Upper lobe of left lung (tissue), 6 donors: ENCODE measurements at places on chromosomes 7 and 10.

DNA sequence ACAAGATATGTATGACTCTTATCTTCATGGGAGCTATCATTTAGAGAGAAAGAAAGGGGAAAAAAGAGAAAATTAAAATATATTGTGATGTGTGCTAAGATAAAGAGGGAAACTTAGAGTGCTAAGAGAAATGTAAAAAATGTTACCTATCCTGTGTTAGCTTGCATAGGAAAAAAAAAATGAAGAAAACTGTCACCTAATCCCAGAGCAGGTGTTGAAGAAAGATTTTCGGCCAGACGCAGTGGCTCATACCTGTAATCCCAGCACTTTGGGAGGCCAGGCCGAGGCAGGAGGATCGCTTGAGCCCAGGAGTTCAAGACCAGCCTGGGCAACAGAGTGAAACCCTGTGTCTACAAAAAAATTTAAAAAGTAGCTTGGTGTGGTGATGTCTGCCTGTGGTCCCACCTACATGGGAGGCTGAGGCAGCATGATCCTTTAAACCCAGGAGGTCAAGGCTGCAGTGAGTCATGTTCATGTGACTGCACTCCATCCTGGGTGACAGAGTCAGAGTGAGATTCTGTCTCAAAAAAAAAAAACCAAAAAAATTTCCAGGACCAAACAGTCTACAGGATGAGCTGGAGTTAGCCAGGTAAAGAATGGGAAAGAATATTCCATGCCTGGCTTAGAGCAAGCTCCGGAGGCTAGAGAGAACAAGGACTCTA lies 2.4 kb upstream of the MKLN1 start:
- no peaks in the 10 kb centered on the region for H3K27me3 ChIP-seq
- no peak overlapping the region for H3K27ac ChIP-seq
- H3K4me1 ChIP-seq = peaks cover 19% of the 10 kb centered on the region

DNA sequence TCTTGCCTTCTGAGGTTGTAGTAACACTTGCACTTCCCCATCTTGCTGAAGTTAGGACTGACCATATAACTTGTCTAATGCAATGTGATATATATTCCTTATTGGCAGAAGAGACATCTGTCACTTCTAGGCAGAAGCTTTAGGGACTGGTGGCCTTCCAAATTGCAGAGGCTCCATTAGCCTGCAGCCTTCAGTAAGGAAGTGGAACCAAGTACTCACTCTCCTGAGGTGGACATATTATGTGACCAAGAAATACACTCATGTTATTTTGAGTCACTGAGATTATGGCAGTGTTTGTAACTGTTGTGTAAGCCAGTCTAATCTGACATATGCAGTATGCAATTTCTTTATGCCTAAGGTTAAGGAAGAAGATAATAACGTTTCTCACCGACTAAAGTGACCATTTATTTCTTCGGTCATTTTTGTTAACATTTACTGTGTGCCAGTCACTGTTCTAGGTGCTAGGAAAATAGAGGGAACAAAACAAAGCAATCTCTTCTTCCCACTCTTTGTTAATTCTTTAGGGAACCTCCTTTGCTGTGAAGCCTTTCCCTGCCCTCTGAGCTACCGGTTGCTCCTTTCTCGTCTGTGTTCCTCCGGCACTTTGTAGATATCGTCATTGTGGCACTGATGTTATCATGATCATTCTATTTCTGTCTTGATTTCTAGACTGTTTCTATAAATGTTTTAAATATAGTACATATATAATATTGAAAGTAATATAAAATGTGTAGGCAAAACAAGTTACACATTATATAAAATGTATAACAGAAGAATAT lies 52.9 kb upstream of the HBP1 start:
- H3K27me3 ChIP-seq = no peaks in the 10 kb centered on the region
- H3K4me3 ChIP-seq = no peak overlapping the region
- no peaks in the 10 kb centered on the region for H3K4me1 ChIP-seq
- no peak overlapping the region for H3K27ac ChIP-seq
- H3K36me3 ChIP-seq = no peaks in the 10 kb centered on the region

DNA sequence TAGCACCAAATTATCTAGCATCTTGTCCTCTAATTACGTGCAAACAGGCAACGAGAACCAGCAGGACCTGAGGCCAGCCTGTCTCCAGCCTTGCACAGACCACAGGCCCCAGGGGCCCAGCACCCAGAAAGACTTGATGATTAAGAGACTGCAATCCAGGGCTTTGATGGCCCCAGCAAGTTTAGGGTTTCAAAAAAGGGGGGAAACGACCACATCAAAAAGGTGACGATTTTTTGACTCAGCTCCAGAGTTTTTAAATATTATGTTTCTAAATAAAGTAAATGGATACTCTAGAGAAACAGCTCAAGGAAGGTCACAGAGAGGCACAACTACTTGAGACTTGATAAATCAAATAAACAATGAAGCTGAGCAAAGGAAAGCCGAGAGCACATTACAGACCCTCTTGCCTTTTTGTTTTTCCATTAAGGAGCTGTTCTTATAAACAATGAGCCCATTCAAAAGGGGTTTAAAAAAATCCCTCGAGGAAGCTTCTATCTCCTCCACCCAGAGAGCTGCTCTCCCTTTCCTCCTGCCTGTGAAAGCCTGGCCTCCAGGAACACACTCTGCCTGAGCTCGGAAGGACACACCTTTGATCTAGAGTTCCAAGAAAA lies 44.1 kb downstream of the GLI3 start:
- H3K27me3 ChIP-seq = no peaks in the 10 kb centered on the region
- no peaks in the 10 kb centered on the region for H3K36me3 ChIP-seq
- DNase-seq = no peak
- peak overlapping the region; percentile 43 for H3K27ac ChIP-seq

- no peaks in the 10 kb centered on the region for H3K36me3 ChIP-seq
- H3K4me1 ChIP-seq = peaks cover 36% of the 10 kb centered on the region
- no peak overlapping the region for H3K4me3 ChIP-seq
- DNase-seq = no peak
These were observed 243.1 kb upstream of the AOAH start for GRCh38 chr7:36967387-36967786.

GRCh38 chr10:29343607-29344038 lies 54.8 kb downstream of the LYZL1 start:
- no peak for DNase-seq
- no peaks in the 10 kb centered on the region for H3K4me1 ChIP-seq
- no peaks in the 10 kb centered on the region for H3K36me3 ChIP-seq
- no peaks in the 10 kb centered on the region for H3K27me3 ChIP-seq
- H3K27ac ChIP-seq = no peak overlapping the region

DNA sequence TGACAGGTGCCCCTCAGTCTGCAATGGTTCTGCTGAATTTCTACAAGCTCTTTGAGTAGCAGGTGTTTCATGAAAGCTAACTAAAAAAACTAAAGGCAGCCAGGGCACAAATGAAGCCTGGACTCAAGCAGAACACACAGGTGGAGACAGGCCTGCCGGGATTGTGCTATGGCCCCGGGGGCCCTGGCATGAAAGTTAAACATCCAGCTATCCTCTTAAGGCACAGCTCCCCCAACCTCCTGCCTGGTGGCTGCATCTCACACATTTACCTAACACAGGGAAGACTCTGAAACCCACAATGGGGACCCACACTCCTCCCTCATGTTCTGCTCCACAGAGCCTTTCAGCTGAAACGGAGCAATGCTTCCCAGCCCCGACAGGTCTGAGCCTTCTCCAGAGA lies 76.3 kb upstream of the CAMK2B start:
- no peak for DNase-seq
- no peaks in the 10 kb centered on the region for H3K36me3 ChIP-seq
- H3K27me3 ChIP-seq = no peaks in the 10 kb centered on the region
- H3K4me3 ChIP-seq = no peak overlapping the region

DNA sequence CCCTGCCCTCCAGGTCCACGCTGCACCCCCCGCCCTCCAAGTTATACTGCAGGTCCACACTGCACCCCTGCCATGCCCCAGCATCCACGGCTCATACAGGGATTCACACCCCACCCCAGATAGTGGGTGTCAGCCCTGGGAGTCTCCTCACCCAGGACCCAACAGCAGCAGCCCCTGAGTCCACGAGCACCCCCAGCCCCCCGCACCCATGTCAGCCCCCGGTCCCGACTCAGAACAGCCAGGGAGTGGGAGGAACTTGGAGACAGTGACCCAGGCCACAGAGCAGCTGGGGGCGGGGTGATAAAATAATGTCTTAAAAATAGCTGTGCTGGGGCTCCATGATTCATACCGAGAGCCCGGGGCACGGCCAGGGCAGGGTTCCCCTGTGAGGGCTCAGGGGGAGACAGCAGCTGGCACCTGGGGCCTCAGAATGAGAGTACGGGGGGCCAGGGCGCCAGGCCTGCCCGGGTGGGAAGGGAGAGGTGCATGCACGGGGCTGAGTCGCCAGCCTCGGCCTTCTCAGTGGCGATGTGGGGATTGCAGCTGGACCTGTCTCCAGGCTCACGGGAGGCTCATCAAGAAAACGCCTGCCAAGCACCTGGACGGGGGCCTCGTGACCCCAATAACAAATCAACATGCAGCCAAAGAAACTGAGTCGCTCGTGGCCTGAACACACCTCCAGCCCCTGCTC lies 29.8 kb downstream of the ADAP1 start:
- peak; percentile 76 for DNase-seq
- H3K27ac ChIP-seq = peak overlapping the region; percentile 21
- H3K4me1 ChIP-seq = peaks cover 7% of the 10 kb centered on the region
- no peak overlapping the region for H3K4me3 ChIP-seq
- no peaks in the 10 kb centered on the region for H3K27me3 ChIP-seq
- H3K36me3 ChIP-seq = no peaks in the 10 kb centered on the region

- DNase-seq = no peak
- H3K36me3 ChIP-seq = peaks cover 22% of the 10 kb centered on the region
- no peak overlapping the region for H3K27ac ChIP-seq
- H3K4me1 ChIP-seq = no peaks in the 10 kb centered on the region
These were observed 9.3 kb downstream of the CROT start for GRCh38 chr7:87354749-87355148.

DNA sequence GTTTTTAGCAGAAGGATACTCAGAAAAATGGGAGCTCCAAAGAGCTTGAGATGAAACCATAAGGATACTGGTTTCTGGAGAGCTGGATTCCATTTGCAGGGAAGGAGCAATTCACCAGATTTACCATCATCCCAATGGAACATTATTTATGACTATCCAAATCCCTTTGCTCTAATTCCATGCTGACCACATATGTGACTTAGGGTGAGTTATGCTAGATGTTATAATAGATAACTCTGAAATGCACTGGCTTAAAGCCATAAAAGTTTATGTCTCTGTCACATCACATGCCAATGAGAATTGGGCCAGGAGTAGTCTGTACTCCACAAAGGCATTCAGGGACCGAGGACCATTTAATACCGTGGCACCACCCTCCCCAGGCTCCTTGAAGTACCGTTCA lies 185.2 kb downstream of the SKIDA1 start:
- H3K27me3 ChIP-seq = no peaks in the 10 kb centered on the region
- peaks cover 9% of the 10 kb centered on the region for H3K4me1 ChIP-seq
- H3K36me3 ChIP-seq = no peaks in the 10 kb centered on the region
- no peak overlapping the region for H3K27ac ChIP-seq

GRCh38 chr10:22754296-22754695 lies 39.9 kb upstream of the PIP4K2A start:
- no peak overlapping the region for H3K27ac ChIP-seq
- H3K4me3 ChIP-seq = no peak overlapping the region
- H3K36me3 ChIP-seq = no peaks in the 10 kb centered on the region

DNA sequence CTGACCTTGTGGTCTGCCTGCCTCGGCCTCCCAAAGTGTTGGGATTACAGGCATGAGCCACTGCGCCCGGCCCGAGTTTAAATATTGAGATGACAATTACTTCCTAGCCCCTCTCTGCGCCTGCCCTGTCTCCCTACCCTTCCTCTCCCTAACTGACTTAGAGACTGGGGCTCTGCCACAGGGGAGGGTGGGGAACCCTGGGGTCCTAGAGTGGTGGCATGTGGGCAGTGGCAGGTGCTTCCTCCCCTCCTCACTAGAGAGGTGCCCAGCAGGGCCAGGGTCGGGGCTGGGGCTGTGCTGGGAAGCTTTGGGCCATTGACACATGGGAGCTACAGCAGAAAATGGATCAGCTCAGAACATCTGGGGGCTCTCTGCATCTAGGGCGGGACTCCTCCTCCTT lies 7.0 kb upstream of the ACHE start:
- DNase-seq = no peak
- no peak overlapping the region for H3K27ac ChIP-seq
- H3K36me3 ChIP-seq = no peaks in the 10 kb centered on the region
- H3K4me1 ChIP-seq = no peaks in the 10 kb centered on the region

- H3K27me3 ChIP-seq = no peaks in the 10 kb centered on the region
- no peak for DNase-seq
- H3K36me3 ChIP-seq = peaks cover 9% of the 10 kb centered on the region
- H3K4me3 ChIP-seq = no peak overlapping the region
- H3K4me1 ChIP-seq = no peaks in the 10 kb centered on the region
These were observed 67.8 kb upstream of the ATP6V0A4 start for GRCh38 chr7:138865843-138866242.

GRCh38 chr7:107972075-107972482 lies 30.9 kb downstream of the LAMB1 start:
- H3K27me3 ChIP-seq = no peaks in the 10 kb centered on the region
- H3K4me1 ChIP-seq = peaks cover 8% of the 10 kb centered on the region
- peak overlapping the region; percentile 52 for H3K27ac ChIP-seq
- no peak overlapping the region for H3K4me3 ChIP-seq
- H3K36me3 ChIP-seq = no peaks in the 10 kb centered on the region
- DNase-seq = no peak

GRCh38 chr10:47178537-47179290 lies 121.3 kb upstream of the GDF10 start:
- H3K4me3 ChIP-seq = no peak overlapping the region
- no peaks in the 10 kb centered on the region for H3K4me1 ChIP-seq
- no peaks in the 10 kb centered on the region for H3K36me3 ChIP-seq
- H3K27me3 ChIP-seq = no peaks in the 10 kb centered on the region
- DNase-seq = peak; percentile 13

GRCh38 chr10:93062514-93063143 lies 2.0 kb downstream of the CYP26C1 start:
- peaks cover 16% of the 10 kb centered on the region for H3K27me3 ChIP-seq
- H3K36me3 ChIP-seq = no peaks in the 10 kb centered on the region
- no peak overlapping the region for H3K27ac ChIP-seq
- peaks cover 17% of the 10 kb centered on the region for H3K4me1 ChIP-seq

DNA sequence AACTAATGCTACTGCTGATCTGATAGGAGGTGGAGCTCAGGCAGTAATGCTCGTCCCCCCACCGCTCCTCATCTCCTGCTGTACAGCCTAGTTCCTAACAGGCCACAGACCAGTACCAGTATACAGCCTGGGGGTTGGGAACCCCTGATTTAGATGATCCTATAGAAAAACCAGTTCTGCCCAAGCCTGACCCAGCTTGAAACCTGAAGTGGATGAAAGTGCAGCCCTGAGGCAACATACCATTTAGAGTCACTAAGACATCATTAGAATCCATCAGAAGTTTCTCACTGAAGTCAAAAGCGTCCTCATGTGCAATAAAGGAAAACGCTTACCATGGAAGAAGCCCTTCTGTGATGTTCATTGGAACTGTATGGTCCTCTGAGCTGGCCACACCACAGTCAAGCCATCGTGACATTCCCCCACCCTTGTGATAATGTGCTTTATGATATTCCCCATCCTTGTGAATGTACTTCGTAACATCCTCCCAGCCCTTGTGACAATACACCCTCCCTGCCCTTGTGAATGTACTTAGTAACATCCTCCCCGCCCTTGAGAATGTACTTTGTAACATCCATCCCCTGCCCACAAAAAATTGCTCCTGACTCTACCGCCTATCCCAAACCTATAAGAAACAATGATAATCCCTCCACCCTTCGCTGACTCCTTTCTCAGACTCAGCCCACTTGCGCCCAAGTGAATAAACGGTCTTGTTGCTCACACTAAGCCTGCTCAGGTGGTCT lies 65.9 kb upstream of the HECTD2 start:
- no peaks in the 10 kb centered on the region for H3K27me3 ChIP-seq
- no peak overlapping the region for H3K4me3 ChIP-seq
- H3K36me3 ChIP-seq = no peaks in the 10 kb centered on the region
- DNase-seq = no peak
- no peak overlapping the region for H3K27ac ChIP-seq
